ENCODE measurements at places on chromosomes 4 and X. TPM values are rescaled to one million over a fixed set of nuclear protein-coding genes. Genes with fewer than 3 reads are reported as not detected.

- DNase-seq, result no peak
These were observed 43.3 kb upstream of the TEX13A start for GRCh38 chrX:105263801-105264200.

DNA sequence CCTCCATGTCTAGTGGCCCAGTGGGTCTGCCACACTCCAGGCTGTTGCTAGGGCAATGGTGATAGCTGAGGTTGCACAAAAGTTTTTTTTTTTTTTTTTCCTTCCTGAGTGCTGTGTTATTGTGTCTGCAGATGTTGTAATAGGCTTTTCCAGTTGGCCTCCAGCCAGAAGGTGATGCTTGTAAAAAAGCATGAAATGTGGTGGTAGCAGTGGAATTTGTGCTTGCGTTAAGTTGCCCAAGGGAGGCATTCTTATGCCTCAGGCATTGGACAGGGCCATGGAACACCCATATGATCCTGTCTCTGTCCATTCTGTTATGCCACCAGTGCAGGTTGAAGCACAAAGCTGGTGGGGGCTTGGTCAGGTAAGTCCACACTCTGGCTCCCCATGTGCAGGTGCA lies 660.5 kb upstream of the SPANXN1 start:
- no peak for DNase-seq

Gene CYTL1
- 5.6 TPM for polyA plus RNA-seq

DNA sequence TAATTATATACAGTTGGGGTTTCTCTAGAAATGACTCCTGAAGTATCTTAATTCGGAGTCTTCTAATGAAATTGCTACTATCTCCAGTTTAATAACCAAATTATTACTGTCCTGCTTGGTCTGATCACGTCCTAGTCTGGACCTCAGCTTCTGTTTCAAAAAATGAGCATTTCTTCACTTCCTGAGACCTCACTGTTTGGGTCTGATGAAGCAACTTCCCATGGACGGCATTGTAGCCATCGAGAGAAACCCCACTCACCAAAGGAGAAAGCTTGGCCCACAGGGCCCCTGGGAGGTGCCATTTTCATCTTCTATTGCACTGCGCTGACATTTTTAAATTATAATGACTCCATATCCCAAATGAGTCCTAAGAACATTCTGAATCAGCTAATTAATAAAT lies 178.0 kb downstream of the MGST2 start:
- DNase-seq, result no peak

GRCh38 chr4:101527188-101527587 lies 179.9 kb upstream of the PPP3CA start:
- no peak for DNase-seq

Gene CACNA1F
- polyA plus RNA-seq, result 0.02 TPM

- DNase-seq, result no peak
These were observed 1.5 kb downstream of the PITX2 start for GRCh38 chr4:110621328-110621812.

Gene GPR101
- not detected for polyA plus RNA-seq

DNA sequence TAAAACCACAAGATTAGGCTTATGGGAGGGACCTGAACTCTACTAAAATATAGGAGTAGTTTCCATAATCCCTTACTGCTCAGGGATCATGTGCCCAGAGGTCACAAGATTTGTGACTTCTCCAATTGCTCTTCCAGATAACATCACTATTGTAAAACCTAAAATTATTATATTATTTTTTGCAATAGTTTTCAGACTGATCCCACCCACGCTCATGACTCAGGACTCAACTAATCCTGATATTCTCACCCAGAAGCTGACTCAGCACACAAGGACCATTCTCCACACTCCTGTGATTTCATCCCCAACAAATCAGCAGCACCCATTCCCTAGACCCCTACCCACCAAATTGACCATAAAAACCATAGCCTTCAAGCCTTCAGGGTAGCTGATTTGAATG lies 24.0 kb upstream of the RPL34 start:
- DNase-seq, result no peak

DNA sequence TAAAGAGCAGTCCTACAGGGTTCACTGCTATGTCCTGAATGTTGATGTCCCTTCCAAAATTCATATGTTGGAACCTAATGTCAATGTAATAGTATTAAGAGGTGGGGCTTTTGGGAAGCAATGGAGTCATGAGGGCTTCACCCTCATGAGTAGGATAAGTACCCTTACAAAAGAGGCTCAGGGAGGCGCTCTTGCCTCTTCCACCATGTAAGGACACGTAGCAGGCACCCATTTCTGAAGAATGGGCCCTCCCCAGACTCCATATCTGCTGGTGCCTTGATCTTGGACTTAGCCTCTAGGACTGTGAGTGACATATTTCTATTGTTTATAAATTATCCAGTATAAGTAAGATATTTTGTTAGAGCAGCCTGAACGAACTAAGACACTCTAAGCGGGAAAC lies 15.8 kb downstream of the MED28 start:
- DNase-seq, result no peak

GRCh38 chrX:31228909-31229308 lies 157.1 kb upstream of the FTHL17 start:
- no peak for DNase-seq

Gene L1CAM
- 1.1 TPM for polyA plus RNA-seq

Gene CXCL11
- not detected for polyA plus RNA-seq

DNA sequence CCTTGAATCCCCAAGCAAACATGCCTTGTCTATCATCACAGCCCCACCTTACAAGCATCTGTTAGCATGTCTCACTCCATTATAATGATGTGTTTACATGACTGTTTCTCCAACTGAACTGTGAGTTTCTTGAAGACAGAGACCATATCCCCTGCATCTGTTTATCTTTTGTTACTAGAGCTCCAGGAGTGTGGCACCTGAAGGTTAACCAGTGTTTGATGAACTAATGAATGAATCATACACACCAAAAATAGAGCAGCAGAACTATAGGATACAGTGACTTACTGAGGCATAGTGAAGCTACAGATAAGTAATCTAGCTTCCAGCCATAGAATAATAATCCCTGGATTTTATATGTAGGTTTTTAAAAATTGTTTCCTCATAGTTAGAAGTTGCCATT lies 331.0 kb downstream of the PCDH7 start:
- no peak for DNase-seq

Gene CFAP299
- 0.32 TPM for polyA plus RNA-seq

Gene SATL1
- 0.02 TPM for polyA plus RNA-seq

DNA sequence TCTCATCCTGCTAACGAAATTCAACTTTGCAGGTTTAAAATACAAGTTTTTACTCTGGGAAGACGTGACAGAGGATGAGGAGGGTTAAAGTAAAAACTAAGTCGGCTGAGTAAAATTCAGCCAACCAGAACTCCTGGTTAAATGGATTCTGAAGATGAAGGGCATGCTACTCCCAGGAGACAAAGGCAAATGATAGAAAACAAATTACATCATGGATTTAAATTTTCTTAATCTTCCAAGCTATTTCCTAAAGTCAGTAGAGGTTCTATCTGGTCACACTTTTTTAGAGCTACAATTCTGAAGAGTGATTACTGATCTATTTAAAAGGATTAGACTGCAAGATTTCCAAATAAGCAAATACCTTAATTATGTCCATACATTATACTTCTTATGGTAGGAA lies 47.9 kb downstream of the ZNF827 start:
- no peak for DNase-seq

GRCh38 chr4:126097155-126097799 lies 782.5 kb downstream of the FAT4 start:
- no peak for DNase-seq

- DNase-seq, result no peak
These were observed 9.3 kb upstream of the PRMT9 start for GRCh38 chr4:147693218-147693617.

- DNase-seq, result no peak
These were observed 256.5 kb upstream of the FAT1 start for GRCh38 chr4:186979961-186980745.

- no peak for DNase-seq
These were observed 36.8 kb downstream of the CC2D2A start for GRCh38 chr4:15506464-15506863.

GRCh38 chr4:102472441-102473013 lies 28.6 kb upstream of the NFKB1 start:
- no peak for DNase-seq

Data from ovary (tissue), 10 donors.